ENCODE measurements at places on chromosomes 16 and 17.

DNA sequence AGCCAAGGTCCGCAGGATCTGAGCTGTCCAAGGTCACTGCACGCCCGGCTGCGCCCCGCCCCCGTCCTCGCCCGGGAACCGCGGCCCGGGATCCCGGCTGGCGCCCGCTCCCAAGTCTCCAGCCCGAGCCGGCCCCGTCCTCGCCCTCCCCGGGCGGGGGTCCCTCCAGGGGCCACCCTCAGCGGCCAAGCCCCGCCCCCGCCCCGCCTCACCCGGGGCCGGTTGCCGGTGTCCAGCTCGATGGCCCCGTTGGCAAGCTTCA is 216 bp downstream of the VPS9D1 start:
- peak; percentile 81 for DNase-seq

GRCh38 chr17:74951680-74952421 is 16.2 kb downstream of the OTOP3 start:
- no peak for DNase-seq

DNA sequence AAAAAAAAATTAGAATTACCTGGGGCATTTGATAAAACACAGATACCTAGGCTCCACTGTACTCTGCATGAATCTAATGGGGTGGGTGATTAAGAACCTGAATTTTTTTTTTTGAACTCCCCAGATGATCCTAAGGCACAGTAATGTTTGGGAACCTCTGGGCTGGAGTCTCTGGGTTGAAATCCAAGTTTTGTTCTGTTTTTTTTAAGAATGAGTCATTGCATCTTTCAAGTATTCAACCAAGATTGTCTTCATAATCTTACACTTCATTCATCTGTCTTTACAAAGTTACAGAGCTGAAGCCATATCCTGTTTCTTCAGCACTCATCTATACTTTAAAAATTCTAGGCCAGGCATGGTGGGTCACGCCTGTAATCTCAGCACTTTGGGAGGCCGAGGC is 52.6 kb downstream of the PIGL start:
- DNase-seq = no peak

- no peak for DNase-seq
These were observed 9.9 kb downstream of the PCTP start for GRCh38 chr17:55760643-55761355.

- no peak for DNase-seq
These were observed 80.8 kb upstream of the HSBP1 start for GRCh38 chr16:83727018-83727417.

- no peak for DNase-seq
These were observed 74.6 kb upstream of the NUDT7 start for GRCh38 chr16:77647726-77648125.

GRCh38 chr17:21245639-21246084 is 7.5 kb downstream of the NATD1 start:
- DNase-seq = no peak

DNA sequence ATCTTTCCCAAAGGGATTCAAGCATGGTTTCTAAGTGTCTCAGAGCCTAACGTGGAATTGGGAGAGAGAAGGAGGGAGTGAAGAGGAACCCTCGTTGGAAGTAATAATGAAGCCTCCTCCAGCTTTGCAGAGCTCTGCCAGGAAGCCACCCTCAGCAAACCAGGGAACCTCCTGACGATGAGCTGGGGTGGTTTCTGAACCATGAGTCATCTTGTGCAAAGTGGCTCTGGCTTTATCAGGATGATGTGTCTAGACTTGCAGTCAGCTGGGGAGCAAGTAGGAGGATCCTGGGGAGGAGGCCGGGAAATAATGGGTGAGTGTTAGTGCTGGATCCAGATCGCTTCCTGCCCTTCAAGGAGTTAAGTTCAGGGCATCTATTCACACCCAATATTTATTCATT is 191.7 kb upstream of the RBFOX1 start:
- no peak for DNase-seq

GRCh38 chr16:12925026-12925800 is 23.8 kb downstream of the SHISA9 start:
- no peak for DNase-seq

GRCh38 chr17:28112606-28113005 is 70.1 kb downstream of the NLK start:
- DNase-seq = no peak

DNA sequence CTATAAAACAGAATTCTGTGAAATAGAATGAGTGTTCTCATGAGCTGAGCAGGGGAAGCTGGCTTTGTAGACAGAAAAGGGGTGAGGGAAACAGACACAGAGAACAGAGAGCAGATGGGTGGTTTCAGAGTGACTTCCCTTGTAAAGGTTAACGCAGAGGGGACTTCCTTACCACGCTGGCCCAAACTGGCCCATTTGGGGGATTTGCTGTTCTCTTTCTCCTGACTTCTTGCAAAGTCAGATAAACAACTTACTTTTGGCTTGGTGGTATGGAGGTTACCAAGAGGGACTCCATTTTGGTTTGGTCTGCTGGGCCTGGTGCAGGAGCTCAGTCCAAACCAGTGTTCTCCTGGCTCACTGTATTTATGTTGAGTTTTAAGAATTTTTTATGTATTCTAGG is 48.4 kb downstream of the SEC14L1 start:
- no peak for DNase-seq

- no peak for DNase-seq
These were observed 276.7 kb upstream of the DYNLRB2 start for GRCh38 chr16:80263848-80264694.

GRCh38 chr16:14496786-14497185 is 133.3 kb downstream of the PARN start:
- no peak for DNase-seq

DNA sequence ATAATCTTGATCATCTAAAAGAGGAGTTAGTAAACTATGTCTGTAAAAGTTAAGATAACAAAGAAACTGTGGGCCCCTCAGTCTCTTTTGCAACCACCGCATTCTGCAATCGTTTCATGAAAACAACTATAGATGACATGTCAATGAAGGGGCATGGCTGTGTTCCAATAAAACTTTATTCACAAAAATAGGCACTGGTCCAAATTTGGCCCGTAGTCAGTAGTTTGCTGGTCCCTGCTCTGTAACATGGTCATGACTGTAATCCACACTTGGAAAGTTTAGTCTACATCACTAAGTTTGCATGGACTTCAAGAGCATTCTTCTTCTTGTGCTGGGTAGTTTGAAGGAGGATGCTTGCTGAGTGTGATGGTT is 299.3 kb upstream of the PSMD7 start:
- DNase-seq = no peak

DNA sequence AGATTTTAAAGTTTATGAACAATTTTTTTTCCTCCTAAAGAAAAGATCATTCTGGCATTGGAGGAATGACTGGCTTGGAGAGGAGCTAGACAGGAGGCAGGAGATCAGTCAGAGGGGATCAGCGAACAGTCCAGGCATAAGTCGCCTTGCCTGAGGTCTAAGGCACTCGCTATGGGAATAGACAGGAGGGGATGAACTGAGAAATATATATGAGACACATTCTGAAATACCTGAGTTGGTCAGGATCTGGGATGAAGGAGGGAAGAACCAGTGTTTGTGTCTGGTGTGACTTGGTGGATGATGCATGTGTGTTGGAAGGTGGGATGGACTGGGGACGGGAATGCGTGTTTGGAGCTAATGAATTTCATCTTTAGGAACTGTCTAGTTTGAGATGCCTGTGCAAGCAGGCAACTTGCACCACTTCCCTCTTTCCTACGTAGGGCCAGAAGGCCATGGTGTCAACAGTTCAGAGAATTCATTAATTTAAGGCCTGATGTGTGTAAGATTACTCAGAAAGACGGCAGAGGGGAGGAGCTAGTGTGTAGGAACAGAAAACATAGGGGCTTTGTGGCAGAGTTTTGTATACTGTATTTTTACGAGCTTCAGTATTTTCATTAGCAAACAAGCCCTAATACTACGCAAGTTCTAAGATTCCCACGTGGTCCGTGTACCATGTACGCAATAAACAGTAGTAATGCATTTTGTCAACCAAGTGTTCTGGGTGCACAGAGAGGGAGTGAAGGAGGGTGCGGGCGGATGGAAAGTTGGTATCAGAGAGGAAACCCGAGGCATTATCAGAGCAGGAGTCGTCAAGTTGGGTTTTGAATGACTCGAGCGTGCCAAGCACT is 825 bp downstream of the HEATR6 start:
- DNase-seq = peak; percentile 10

DNA sequence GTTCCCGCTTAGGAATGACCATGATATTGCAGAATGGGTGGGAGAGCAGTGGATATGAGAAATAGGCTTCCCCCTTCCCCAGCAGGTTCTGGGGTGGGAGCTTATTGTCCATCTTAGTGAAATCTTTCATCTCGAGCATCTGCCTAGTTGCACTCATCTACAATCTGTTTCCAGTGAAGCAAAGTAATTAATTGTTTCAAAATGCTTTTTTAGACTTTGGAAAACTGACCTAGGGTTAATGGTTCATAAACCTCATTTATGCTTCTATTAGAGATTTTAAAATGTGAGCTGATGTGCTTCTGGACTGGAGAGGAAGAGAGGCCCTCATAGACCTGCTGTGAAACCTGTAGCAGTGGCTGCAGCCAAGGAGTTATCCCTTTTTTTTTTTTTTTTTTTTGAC is 247.7 kb upstream of the XYLT1 start:
- no peak for DNase-seq

All from neural progenitor cell (in vitro differentiated cells).